Stimulated activated CD8-positive, alpha-beta memory T cell treated with anti-CD3 and anti-CD28 coated beads, Interleukin-7, amount 100 ng/mL, for 48 hours (primary cell): ENCODE measurements at places on chromosomes 1 and 21.

DNA sequence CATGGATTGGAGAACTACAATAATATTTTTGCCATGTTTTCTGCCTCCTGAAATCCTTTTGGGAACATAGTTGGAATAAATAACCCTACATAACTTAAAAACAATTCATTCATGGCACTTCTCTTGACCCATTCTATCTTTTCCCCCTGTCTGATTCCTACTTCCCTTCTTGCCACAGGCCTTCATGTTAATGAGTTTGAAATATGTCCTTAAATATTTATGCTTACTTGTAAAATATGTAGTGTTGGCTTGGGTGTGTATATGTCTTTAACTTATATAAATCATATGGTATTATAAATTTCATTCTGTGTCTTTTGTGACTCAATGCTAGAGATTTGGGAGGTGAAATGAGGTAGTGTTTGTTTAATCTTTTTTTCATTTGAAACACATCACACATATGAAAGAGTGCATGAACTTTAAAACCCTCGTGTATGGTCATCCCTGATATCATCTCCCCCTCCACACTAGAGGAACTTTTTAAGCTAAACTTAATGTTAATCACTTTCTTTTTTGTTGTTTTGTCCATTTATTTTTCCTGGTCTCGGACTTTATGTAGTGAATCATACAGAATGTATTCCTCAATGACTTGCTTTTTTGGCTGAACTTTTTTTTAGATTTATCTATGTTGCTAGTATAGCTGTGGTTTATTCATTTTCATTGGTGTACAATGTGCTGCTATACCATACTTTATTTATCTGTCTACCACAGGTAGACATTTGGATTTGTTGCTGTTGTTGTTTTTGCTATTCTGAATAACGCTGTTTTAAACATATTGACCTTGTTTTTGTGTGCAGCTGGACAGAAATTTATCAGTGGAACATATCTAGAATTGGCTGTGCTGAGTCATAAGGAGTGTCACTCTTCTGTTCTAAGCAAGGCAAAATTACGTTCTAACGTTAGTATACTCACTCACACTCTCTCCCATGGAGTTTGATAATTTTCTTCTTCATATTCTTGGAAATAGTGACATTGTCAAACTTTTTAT lies 441.6 kb downstream of the PLPP3 start:
- no peak for DNase-seq

DNA sequence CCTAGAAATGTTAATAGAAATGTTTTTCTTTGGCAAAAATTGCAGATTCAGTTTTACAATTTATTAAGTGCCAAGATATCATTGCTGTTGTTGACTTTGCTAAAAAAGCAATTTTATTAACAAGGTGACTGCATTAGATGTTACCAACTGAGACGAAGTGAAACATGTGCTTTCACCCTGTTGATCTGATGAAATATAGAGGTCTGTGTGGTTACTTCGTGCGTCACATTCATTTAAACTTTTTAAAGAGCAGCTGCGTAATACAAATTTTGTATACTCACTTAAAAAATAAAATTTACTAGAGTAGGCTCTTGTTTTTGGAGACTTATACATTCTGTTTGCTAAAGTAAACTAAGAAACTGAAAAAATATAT lies 465.7 kb downstream of the USP25 start:
- no peak for DNase-seq

GRCh38 chr1:208242941-208243526 lies 1.1 kb downstream of the PLXNA2 start:
- DNase-seq = no peak

DNA sequence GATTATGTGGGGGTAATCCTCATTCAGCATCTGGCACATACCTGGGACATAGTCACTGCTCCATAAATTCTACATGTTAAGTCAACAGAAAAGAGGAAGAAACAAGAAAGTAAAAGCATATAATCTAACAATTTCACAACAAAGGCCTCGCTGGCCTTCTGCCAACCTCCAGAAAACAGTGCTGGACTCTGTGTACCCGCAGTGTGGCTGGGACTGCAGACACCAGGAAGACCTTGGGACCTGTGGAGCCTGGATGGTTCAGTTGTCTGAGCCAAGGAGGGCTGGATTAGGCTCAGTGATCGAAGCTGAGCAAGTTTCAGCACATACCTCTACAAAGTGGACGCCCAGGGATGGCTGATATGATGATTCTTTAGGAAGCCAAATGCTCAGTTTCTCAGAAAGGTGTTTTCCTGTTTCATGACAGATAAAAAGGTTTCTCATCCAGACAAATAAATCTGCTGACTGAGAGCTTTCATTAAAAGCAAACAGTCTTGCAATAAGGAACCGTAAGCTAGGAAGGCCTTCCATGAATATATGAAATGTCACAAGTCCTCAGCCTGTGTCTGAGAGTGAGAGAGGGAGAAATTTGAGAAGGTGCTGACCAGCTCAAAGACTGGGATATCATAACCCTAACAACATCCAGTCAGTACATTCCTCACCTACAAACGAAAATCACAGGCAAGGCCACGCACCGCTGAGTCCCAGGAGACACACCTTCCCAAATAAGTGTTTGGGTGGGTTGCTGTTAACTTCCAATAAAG lies 48.4 kb downstream of the CAPZB start:
- no peak for DNase-seq

DNA sequence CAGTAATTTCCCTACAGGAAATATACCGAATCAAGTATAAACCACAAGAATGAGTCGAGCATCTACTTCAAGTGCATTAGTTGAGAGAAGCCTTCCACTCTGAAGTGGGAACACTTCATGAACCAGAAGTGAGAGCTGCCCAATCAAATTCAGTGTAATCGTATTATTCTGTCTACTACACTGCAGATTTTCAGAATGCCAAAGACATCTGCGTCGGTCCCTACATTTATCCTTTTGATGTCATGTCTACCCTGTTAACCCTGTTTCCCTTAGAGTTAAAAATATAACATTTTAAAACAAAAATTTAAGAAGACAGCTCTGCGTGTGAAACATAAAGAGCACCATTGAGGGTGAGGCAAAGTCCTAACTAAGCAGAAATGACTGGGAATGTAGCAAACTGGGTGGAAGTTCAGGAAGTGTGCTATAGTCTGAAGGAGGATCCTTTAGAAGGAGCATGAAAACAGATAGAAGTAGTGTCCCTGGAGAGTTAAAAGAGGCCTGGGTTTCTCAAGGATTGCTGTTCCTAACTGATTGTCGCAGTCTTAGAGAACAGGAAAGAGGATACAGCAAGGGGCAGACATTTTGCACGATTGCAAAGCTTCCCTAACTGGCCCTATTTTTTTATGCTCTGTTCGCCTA lies 291.2 kb downstream of the PTPRC start:
- no peak for DNase-seq

DNA sequence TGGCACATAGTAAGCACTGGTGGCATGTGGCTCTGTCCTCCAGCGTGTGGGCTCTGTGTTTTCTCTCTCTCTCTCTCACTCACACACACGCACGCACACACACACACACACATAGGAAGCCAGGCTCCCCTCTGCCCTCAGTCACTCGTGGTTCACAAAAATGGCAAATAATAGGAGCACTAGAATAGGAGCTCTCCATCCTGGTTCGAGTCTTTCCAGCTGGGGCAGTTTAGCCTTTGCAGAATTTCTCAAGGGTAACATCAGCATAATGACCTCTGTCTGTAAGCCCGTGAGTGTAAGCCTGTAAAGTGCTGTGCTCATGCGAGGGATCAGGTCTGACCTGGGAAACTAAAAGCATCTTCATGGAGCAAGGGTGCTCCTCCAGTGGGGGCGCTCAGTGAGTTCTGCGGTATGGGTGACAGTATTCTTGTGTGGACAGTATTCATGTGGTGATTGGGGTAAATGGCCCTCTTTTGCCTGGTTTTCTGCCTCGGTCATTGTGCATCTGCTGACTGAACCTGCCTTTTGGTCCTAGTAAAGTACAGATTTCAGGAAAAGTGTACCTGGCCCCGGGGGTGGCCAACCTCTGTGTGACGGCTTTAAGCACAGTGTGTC lies 842 bp upstream of the ZC3H12A start:
- no peak for DNase-seq

- no peak for DNase-seq
Measured at GRCh38 chr1:90724926-90725656, 8.0 kb upstream of the BARHL2 start.

GRCh38 chr1:8361198-8361849 lies 43.4 kb downstream of the SLC45A1 start:
- no peak for DNase-seq

DNA sequence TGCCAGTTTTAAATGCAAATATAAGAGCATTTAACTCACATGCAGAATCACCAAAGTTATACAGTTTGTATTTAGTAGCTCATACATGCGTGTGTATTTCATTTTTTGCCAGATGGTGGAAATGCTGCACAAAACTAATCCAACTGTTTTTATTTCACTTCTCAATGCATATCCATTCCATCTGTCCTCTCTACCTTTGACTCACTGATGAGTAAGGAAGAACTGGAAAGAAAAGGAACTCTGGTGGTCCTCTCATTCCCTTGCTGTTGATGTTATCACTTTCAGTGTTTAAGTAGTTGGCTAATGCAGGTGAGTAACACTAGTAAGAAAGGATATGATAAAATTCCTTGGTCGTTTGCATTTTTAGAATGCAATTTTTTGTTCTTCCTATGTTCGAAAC lies 5.7 kb upstream of the SLC1A7 start:
- DNase-seq = no peak

DNA sequence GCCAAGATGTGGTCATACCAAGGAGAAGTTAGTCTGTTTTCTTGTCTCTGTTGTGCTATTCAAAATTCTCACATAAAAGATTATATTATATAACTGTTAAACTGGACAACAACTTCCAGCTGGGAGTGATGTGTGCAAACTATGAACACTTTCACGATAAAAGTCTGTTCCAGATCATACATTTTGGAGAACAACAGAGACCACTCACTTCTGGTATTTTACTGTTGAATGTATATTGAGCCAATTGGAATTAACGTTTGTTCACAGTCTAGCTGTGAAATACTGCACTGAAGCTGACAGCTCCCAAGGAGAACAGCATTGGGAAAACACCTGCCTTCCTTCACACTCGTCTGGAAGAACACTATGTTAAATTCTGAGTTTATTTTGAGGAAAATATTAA lies 860 bp upstream of the SHCBP1L start:
- DNase-seq = no peak

DNA sequence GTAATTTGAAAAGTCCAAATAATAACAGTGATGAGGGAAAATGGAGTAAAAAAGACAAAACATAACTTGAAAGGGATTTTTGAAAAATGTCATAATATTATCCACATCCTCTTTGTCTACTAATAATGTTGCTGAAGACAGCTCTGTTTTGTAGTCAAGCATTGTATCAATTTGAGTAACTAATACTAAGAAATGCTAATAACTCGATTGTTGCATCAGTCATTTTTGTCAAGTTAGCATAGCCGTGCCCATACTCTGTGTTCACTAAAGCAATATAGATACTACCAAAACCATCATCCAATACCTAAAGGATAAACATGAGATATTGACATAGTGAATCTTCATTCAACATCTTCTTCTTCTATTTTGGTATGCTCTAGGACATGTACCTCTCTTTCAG lies 17.3 kb downstream of the PDC start:
- no peak for DNase-seq

GRCh38 chr1:41513383-41513735 lies 28.9 kb upstream of the EDN2 start:
- no peak for DNase-seq

DNA sequence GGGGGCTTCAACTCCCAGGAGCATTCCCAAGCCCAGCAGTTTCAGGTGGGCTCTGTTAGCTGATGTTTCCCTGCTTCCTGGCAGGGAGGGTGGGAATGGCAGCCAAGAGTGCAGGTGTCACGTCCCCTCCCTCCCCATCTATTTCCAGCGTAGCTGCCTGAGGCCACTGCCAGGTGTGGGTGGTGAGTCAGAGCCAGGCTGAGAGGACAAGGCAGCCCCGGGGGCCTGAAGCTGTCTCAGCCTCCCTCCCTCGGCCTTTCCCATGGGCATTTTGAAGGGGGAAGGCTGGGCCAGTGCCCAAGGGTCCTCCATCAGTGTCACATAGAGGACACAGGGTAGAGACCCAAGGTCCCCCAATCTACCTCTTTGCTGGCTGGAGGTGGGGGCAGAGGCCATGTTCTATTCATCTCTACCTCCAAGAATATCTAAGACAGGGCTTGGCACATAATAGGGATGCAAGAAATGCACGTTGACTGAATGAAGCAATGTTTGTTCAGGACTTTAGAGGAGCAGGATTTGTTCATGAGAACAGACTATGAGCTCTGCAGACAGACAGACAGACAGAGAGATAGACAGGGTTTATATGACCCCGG lies 34.4 kb upstream of the ID3 start:
- DNase-seq = no peak

- no peak for DNase-seq
Measured at GRCh38 chr1:2788506-2789163, 12.9 kb downstream of the TTC34 start.

DNA sequence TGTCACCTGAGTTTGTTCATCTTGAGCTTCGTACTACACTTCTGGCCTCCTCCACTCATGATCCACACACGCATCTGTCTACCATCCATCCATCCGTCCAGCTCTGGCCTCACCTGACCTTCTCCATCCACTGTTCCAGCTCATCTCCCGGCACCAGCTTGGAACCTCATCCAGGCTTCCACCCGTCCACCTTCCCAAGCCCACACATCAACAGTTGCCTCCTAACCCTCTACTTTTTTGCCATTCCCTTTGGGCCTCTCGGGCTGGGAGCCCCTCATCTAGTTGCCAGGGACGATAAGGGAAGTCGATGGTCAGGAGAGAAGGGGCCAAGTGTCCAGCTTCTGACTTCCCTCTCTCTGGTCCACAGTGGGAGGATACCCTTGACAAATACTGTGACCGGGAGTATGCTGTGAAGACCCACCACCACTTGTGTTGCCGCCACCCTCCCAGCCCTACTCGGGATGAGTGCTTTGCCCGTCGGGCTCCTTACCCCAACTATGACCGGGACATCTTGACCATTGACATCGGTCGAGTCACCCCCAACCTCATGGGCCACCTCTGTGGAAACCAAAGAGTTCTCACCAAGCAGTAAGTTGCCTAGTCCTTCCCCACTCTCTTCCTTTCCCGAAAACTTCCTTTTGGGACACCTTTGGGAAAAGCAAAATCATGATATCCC lies 3.4 kb upstream of the FALEC start:
- no peak for DNase-seq

DNA sequence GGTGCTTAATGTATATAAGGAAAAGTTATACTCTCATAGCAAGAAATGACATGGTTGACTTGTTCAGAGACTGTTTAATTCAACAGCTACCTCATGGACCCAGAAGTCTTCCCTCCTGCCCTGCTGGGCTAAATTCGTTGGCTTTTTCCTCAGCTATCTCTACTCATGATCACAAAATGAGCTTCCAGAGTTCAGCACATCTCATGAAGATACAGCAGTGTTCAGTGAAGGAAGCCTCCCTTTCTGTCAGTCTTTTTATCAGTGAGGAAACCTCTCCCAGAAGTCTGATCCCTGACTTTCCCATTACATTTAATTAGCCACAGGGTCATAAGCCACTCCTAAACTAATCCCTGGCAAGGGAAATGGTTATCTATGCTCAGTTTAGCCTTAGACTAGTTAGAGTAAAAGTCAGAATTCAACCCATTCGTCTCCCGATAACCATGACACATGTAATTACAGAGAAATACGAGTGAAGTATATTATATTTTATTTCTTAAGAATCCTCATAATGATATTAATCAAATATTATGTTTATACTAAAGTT lies 97.5 kb downstream of the DENND1B start:
- no peak for DNase-seq

- DNase-seq = no peak
Measured at GRCh38 chr21:36065497-36066036, 4.3 kb upstream of the CBR1 start.

- no peak for DNase-seq
Measured at GRCh38 chr1:57881639-57882038, 457.8 kb upstream of the DAB1 start.
